ENCODE measurements at places on chromosomes 5 and 9.

DNA sequence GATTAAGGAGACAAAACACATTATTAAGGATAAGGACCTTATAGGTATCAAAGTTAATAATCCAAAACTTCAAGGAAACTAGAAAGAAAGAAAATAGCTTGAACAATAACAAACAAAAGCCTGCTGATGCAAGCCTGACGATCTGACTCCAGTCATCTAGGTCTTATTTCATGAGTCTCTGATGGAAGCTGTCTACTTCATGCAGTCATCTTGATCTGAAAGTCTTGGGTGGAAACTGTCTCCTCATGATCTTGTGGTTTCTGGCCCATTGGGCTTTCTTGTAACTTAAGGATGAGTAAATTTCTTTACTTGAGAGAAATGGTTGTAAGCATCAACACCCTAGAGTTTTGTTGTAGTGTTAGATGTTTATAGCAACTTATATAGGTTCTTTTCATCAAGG is 20.6 kb upstream of the PSIP1 start:
- DNase-seq, result no peak

- DNase-seq, result peak; percentile 47
Measured at GRCh38 chr5:156479849-156480248, 152.9 kb downstream of the SGCD start.

DNA sequence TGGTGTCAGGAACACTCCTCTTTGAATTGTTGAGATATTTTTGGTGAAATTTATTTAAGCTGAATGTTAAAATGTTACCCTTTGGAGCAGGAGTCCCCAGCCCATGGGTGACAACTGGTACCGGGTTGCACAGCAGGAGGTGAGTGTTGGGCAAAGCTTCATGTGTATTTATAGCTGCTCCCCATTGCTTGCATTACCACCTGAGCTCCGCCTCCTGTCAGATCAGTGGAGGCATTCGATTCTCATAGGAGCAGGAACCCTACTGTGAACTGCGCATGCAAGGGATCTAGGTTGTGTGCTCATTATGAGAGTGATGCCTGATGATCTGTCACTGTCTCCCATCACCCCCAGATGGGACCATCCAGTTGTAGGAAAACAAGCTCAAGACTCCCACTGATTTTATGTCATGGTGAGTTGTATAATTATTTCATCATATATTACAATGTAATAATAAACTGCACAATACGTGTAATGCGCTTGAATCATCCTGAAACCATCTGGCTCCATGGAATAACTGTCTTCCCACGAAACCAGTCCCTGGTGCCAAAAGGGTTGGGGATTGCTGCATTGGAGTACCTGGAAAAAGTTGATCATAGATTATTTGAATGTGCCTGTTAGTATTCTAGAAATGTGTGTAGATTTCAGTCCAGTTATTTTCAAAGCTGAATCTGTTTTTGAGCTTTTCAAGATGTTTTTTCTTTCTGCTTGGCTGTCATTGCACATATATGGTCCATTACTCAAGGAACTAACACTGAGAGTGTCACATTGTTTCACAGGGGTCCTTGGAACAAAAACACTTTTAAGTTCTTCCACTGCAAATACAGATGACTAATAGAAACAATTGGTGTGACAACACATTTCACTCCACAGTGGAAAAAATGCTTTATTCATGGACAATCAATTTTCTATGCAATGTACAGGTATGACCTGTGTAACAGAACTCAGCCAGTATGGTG is 104.6 kb upstream of the TNFAIP8 start:
- DNase-seq, result no peak

- no peak for DNase-seq
Measured at GRCh38 chr5:174287761-174288160, 242.3 kb downstream of the NSG2 start.

DNA sequence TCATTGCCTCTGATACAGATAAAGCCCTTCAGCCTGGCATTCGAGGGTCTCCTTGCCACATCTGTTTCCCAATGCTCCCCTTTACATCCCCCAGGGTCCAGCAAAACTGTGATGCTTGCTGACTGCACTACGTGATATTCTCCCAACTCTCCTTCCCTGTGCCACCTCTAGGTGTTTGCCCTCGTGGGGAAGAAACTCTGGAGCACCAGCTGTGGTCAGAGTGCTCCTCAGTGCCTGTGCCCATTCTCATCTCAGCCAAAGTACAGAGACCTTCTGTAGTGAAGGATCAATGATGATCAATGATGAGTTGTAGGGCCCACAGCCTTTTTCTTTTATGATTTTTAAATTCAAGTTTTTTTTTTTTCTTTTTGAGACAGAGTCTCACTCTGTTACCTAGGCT is 40.3 kb upstream of the MELK start:
- DNase-seq, result no peak

- DNase-seq, result no peak
Measured at GRCh38 chr5:143208781-143209510, 194.5 kb downstream of the NR3C1 start.

- no peak for DNase-seq
Measured at GRCh38 chr9:34250721-34251120, 71.9 kb downstream of the UBAP1 start.

DNA sequence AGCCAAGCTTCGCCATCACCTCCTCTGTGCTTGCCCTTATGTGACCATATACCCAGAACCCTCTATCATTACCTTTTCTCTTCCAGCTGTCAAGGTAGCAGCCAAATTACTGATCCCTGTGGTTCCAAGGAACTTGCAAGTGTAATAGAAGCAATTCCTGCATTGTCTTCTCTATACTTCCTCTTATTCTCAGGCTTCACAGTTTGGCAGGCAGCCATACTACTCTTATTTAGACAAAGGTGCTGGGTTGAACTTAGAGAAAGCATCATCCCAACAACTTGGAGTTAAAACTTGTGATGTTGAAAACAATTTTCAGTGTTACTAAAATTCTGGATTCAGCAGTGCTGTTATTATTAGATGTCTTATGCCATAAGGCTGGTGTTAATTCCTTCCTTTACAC is 93.2 kb downstream of the NLN start:
- no peak for DNase-seq

- no peak for DNase-seq
Measured at GRCh38 chr5:151159649-151160373, 2.2 kb upstream of the ANXA6 start.

- DNase-seq, result no peak
Measured at GRCh38 chr5:121853850-121854249, 2.2 kb downstream of the FTMT start.
